ENCODE measurements at places on chromosomes 5 and 9.

DNA sequence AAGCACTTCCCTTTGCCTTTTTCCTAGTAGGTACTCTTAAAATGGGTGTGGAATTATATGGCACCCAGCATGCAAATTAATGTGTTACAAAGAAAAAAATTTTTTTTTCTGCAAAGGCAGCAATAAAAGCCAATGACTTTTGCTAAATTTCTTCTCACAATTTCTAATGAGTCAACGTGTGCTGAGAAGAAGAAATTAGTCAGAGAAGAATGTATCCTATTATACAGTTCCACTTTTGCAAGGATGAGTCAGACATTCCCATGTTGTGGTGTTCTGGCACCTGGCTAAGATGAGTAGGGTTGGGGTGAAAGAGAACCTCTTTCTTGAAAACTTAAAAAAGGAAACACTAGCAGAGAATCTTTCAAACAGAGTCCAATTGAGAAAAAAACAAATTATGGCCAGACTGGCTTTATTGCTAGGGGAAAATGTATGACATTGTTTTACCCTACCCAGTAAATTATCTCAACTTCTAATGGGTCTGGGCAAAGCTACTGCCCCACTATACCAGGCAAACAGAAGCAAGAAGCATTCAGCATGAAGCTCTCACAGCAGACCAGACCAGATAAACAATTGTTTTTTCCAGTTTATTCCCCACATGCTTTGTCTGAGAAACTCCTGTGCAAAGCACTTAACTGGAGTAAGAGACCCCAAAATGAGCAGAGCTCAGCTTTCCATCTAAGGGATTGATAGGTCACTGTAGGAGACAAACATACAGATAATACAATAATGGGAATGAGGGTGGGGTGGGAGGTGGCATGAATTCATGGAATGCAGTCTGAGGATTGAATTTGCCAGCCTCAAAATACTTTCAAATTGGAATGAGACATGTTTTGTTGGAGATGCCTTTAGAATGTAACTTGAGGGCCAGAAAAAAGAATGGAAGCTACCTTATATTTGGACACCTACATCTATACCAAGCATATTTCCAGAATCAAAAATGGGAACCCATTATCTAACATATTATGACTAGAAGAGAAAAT, 220.8 kb upstream of the RFX3 start:
- ATAC-seq = peak; percentile 98

DNA sequence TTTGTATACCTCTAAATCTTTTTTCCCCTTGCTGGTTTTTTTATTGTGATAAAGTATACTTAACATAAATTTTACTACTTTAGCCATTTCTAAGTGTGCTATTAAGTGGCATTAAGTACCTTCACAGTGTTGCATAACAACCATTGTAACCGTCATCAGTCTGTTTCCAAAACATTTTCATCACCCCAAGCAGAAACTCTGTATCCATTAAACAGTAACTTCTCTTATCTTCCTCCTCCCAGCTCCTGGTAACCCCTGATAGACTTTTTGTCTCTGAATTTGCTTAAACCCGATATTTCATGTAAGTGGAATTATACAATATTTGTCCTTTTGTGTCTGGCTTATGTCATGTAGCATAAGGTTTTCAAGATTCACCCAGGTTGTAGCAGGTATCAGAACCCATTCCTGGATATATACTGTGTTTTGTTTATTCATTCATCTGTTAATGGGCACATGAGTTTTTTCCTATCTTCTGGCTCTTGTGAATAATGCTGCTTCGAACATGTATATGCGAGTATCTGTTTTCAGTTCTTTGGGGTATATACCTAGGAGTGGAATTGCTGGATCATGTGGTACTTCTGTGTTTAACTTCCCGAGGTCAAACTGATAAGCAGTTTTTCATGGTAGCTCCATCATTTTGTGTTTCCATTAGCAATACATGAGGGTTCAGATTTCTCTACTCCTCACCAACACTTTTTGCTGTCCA, 66.4 kb downstream of the EHMT1 start:
- no peak for ATAC-seq

- no peak for ATAC-seq
Measured at GRCh38 chr5:134833340-134834032, 12.3 kb upstream of the C5orf24 start.

DNA sequence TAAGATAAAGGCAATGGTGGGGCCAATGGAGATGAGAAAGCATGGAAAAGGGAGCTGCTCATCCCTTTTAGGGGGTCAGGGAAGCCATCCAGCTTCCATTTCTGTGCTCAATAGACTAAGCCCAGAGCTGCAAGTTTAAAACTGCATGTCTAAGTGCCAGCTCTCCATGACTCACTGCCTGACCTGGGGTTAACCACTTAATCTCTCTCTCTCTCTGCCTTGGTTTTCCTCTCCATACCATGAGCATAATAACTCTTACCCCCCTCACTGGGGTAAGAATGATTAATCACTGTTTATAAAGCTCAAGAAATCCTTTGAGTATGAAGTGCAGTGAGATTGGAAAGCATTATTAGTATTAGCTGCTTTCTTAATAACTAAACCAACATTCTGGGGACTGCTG, 1382.4 kb upstream of the WWC1 start:
- no peak for ATAC-seq

GRCh38 chr9:105403552-105404248, 44.1 kb upstream of the FSD1L start:
- ATAC-seq = no peak

- no peak for ATAC-seq
Measured at GRCh38 chr9:84670138-84671041, 861 bp downstream of the NTRK2 start.

DNA sequence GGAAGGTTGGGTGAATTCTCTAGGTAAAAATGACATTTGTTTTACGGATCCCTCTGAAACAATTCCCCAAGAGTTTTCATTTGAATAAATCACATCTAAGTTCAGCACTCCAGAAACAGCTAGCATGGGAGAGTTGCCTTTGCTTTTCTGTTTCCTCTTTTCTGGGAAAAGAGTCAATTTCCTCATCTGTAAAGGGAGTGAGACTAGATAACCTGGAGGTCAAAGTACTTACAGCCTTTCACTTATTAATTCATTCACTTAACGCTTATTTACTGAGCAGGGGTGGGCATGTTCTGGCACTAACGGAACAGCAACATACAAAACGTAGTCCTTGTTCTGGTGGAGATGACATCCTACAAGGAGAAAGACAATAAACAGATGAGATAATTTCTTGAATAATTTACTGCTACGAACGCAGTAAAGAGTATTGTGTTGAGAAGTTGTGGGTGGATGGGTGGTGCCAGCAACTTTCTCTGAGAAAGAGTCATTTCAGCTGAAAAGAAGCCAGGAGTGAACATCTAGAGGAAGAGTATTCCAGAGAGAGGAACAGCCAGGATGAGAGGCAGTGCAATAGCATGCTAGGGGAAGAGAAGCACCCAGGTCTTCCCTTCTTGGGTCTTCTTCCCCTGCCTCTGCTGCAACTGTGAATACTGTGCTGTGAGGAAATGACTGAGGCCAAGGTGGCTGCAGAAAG, 335.6 kb downstream of the ZSWIM6 start:
- ATAC-seq = no peak

DNA sequence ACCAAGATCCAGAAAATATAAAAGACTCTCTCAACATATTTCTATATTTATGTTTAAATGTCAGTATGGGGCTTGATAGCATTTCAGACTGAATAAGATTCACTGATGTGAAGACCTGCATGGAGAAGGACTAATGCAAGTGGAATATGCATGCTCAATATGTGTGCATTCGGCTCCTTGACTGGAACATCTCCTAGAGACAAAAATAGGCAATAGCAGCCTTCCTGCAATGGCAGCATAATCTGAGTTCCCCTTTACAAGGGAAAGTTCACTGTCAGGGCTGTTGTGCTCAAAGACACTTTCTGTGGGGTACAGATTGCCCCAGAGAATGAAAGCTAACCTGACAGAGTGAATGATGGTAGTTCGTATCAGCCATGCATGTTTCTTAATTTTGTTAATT, 42.4 kb downstream of the STARD4 start:
- ATAC-seq = no peak

DNA sequence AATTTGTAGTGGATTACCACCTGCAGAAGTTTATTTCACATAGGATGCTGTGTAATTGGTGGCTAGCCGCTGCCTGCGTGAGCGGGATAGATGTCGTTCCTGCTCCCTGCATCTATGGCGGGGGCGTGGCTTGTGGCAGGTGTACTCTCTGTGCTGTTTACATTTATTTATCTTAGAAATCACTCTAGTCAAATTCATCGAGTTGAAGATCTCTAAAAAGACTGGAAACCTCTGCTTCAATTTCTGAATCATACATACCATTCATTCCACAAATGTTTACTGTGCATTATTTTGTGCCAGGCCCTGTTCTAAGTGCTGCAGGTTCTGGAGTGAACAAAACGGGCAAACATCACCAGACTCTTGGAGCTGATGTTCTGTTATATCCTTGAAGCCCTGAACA, 11.9 kb downstream of the ROPN1L start:
- ATAC-seq = no peak

GRCh38 chr9:21788752-21789151, 13.7 kb upstream of the MTAP start:
- ATAC-seq = no peak

DNA sequence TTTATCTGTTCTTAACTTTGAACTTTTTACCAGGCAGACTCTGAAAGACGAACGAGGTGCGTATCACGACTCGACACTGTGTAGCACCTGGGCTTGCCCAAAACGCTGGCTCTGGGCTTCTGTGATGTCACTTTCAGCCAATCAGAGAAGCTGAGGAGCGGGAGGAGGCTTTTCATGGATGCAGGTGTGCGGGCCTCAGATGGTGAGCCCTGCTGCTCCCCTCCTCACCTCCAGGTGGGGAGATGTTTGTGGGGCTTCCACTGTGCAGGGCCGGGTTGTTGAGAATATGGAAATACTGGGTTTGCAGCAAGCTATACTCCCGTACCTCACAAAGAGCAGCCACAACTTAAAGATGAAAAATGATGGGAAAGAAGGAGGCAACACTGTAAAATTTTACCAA, 246.3 kb downstream of the IRX2 start:
- ATAC-seq = no peak

GRCh38 chr5:36881807-36882206, 5.2 kb downstream of the NIPBL start:
- peak; percentile 31 for ATAC-seq

GRCh38 chr5:40689438-40689837, 9.7 kb downstream of the PTGER4 start:
- peak; percentile 82 for ATAC-seq

GRCh38 chr9:97502222-97502983, 937 bp downstream of the TMOD1 start:
- peak; percentile 14 for ATAC-seq

DNA sequence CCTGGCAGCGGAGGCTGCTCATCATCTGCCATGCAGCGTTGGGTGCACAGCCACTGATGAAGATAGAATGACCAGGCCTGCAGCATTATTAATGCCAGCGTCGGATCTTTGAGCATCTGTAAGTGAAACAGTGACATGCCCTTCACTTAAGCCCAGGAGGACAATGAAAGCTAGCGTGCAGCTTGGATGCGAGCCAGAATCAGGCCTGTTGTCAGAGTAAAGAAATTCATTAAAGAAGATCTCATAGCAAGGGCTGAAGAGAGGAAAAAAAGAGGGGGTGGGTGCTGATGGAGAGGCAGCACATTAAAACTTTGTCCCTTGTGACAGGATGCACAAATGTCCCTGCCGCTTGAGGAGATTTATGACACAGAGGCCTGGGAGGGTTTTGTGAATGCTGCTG, 186.1 kb upstream of the MAST4 start:
- ATAC-seq = no peak

DNA sequence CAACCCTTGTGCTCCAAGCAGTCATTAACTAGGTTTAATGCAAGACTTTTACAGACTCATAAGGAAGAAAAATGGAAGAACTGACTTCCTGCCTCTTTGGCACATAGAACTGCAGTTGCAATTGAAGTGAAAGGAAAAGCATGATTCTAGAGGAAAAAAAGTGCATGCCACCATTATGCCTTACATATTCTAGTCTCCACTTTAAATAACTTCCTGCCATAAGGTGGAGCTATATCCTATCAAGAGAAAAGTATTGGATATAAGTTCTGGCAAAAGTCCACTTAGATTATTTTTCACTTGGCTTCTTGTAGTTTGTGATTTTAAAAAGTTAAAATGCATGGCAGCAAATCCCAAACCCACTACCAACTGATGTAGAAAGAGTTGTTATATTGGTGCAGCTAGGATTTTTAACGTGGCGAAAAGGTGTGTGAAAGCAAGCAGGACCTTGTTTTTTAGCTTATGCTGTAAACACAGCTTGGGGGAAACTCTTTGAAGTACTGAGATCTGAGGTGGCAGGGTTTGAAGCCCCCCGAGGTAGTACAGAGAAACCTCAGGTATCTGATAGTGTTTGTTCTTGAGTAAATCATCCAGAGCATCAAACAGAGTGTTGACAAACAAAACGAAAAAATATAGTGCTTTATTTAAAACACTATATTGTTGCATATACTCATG, 117.9 kb downstream of the ANXA1 start:
- no peak for ATAC-seq

DNA sequence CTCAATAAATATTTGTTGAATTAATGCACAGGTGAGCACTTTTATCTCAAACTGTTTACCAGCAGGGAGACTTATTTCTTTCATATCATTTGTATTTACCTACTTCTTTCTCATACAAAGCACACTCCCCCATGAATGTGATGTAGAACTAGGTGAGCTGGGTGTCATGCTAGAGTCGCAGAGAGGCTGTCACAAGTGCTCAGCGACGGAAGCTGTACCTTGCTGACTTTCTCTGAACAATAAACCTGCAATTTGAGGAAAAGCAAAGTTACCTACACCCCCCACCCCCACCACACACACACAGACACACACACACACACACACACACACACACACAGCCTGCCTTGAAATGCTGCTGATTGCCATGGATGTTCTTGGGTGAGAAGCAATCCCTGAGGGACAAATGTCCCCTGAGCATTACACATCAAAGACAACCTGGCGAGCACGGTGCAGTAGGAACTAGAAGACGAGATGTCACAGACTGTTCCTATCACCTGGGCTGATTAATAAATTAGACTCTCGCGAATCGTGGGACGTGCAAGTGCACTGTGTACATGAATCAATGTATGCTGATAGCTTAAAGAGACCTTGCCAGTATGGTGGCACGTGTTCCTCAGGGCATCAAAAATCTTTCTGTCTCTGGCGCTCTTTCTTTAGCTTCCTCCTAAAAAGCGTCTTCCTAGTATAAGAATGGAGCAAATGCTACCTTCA, 66.1 kb downstream of the BRINP1 start:
- ATAC-seq = no peak

DNA sequence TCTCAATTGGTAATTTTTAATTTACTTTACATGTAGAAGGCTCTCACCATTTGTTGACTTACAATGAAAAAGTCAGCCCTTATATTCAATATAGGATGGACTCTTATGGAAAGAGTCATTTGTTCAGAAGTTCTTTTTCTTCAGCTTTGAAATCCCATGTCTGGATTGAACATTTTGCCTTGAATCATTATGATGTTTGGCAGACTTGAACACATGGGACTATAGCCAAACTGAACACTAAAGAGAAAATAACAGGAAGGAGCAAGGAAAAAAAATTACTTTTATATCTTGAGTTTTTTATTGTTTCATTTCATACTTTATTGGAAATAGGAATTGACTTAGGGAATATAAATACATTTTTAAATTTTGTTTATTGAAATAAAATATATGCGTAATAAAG, 1503.0 kb downstream of the EFNA5 start:
- no peak for ATAC-seq

- ATAC-seq = no peak
Measured at GRCh38 chr9:78295177-78295575, 1.7 kb upstream of the PSAT1 start.

Data from activated T-helper 17 cell treated with anti-CD3 and anti-CD28 coated beads, Interleukin-2, amount 50 U/mL, for 72 hours (primary cell).